Peyer's patch (tissue), 4 donors: ENCODE measurements at places on chromosomes 6 and 20.

- no peak for DNase-seq
Observed at GRCh38 chr20:54219751-54220426, 12.0 kb downstream of the PFDN4 start.

- no peak for DNase-seq
Observed at GRCh38 chr6:162899148-162899547, 171.4 kb downstream of the PACRG start.

GRCh38 chr6:165641672-165642156, 21.3 kb downstream of the PDE10A start:
- DNase-seq, result no peak

GRCh38 chr6:33622456-33623431, 1.6 kb downstream of the ITPR3 start:
- DNase-seq, result peak; percentile 66

GRCh38 chr20:24968278-24968800, 19.3 kb downstream of the CST7 start:
- no peak for DNase-seq

DNA sequence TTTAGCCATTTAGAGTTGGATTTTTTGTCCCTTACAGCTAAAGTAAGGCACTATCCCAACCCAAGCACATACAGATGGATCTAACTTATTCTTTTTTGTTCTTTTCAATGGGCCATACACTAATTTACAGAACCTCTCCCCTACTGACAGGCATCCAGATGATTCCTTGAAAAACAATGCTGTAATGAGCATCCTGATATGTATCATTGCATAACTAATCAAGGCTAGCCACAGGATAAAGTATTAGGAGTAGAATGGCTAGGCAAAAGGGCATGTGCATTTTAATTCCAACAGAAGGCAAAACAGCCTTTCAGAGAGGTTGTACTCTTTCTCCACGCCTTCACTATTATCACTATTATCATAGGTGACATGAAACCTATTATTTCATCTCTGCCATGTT, 54.1 kb downstream of the ELOVL5 start:
- DNase-seq, result no peak

GRCh38 chr6:121651420-121651819, 216.0 kb downstream of the GJA1 start:
- peak; percentile 18 for DNase-seq

- no peak for DNase-seq
Observed at GRCh38 chr20:57417830-57418780, 26.9 kb downstream of the RBM38 start.

DNA sequence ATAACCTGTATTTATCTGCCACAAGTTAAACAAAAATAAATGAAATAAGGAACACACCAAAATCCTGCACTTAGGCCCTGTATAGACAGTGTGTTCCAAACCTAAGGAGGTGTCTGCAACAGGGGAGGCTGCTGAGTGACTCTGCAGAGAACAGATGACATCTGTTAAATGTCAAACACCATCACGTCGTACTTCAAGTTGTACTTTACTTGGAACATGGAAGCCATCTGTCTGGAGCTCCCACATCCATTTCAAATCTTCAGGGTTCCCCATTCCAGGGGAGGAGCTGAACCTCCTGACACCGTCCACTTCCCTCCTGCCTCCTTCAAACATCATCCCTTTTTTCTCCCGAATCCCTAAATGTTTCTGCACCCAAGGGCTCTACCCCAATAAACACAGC, 1.8 kb upstream of the MAP7 start:
- DNase-seq, result no peak

GRCh38 chr6:110567957-110568696, 91.7 kb upstream of the SLC22A16 start:
- DNase-seq, result peak; percentile 29

- DNase-seq, result no peak
Observed at GRCh38 chr6:11778648-11779328, at the start of gene ADTRP. Gene ADTRP, minus strand, starts transcription at chr6:11778803. Its CDS starts 44 bp downstream, at chr6:11778759.

GRCh38 chr6:147941143-147941542, 401.5 kb upstream of the SASH1 start:
- no peak for DNase-seq

DNA sequence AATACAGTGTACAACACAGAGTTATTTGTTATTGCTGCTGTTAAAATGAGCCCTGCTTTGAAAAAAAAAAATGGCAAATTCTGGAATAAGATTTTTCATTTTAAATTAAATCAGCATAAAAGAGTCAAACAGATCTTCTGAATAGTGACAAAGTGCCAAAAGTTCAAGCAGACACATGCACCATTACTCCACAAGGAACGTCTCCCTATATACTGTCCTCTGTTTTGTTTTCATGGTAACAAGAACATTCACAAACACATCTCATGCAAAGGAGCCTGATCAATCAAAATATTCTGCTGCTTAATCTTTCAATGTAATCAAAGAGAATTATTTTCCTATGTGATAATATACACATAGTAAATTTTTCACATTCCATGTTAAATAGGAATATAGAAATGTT, 2.7 kb downstream of the HIVEP2 start:
- DNase-seq, result no peak

GRCh38 chr6:85576476-85576875, 17.2 kb downstream of the SNX14 start:
- DNase-seq, result no peak

DNA sequence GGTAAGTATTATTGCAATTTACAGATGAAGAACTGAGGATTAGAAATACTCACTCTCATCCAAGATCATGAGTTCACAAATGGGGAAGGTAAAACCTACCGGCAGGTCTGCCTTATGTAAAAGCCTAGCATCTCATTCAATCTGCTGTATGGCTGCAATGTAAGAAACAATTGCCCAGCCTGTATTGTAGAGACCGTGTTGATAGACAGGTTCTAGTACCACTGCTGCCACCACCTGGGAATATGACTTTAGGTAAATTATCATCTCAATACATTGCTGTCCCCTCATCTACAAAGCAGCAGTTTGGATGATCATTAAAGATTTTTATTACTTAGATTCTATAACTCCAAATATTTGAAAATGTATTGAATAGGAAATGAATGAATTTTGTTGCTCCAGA, 23.3 kb upstream of the ARHGAP18 start:
- no peak for DNase-seq

GRCh38 chr20:53517146-53517545, 76.5 kb downstream of the ZNF217 start:
- DNase-seq, result no peak

GRCh38 chr6:16947375-16948015, 154.4 kb upstream of the STMND1 start:
- no peak for DNase-seq

DNA sequence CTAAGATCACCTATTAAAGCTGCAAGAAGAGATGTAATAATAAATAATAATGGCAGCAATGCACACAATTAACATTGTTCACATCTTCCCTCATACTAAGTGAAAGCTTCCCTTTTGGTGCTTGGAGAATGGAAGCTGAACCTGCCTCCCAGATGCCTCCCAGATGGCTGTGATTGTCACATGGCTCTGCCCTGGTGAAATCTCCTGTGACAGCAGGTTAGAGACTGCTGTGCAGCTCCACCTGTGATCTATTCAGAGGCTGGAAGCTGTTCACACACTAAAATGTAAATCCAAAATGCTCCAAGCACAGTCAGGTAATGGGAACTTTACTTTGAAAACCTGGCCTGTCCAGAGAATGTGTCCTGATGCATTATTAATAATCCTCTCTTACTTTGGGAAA, 41.7 kb upstream of the RGS17 start:
- no peak for DNase-seq

- DNase-seq, result no peak
Observed at GRCh38 chr6:2949121-2949520, 22.2 kb downstream of the SERPINB6 start.

DNA sequence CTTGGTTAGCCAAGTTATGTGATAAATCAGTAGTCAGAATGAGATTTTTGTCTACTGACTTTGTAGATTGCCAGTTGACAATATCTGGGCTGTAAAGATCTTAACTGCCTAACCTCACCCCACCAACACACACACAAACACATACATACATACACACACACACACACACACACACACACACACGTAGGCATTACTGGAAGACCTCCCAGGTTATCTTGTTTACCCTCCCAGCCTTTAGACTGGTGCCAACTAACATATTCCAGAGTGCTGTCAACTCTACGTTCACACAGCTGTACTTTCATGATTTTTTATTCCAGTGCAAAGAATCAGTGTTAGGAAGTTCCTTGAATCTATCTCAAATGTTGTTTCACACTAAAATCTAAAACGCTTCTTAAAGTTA, 38.9 kb downstream of the BMP5 start:
- DNase-seq, result no peak

- DNase-seq, result no peak
Observed at GRCh38 chr20:11453430-11453829, 464.3 kb upstream of the BTBD3 start.

GRCh38 chr6:36739947-36740817, 42.6 kb downstream of the RAB44 start:
- DNase-seq, result no peak

GRCh38 chr6:39389484-39389767, 66.9 kb upstream of the KCNK16 start:
- DNase-seq, result no peak

GRCh38 chr6:118546164-118546879, 1.8 kb upstream of the PLN start:
- no peak for DNase-seq

- DNase-seq, result peak; percentile 21
Observed at GRCh38 chr20:45138561-45139300, 14.5 kb upstream of the WFDC12 start.

DNA sequence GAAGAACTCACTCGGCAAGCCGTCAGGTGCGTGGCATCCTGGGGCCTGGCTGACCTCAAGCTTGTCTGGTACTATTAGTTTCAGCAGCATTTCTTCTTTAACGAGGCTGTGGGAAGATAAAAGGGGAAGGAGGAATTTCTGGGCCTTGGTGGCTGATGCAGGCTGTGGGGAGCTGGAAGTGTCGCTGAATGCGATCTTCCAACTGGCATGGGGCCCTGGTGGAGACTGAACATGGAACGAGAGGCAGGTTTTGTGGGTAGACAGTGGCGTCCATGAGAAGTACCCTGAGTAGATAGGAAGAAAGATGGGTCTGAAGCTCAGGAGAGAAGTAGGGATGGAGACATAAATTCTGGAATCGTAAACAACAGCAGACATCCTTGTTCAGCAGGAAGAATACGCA, 23.9 kb downstream of the ERMARD start:
- DNase-seq, result no peak

DNA sequence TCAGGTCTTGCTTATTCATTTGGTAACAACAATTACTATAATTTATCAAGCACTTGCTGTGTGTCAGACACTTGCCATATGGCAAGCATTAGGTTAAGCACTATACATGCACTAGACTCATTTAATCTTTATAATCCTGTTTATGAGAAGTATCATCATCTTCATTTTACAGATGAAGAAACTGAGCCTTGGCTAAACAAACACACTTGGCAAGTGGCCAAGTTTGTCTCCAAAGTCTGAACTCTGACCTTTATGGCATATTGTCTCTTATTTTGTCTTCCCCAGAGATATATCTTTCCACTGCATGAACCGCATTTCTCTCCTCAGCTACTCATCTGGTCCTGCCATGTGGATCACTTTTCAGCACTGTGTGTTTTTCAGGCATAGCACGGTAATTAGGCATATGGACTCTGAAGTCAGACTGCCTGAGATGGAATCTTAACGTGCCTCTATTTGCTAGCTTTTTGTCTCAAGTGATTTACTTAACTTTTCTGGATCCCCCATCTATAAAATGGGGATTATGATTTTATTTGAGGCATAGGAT, 4.7 kb downstream of the ADGRF5 start:
- DNase-seq, result no peak

GRCh38 chr6:53696341-53696740, 30.8 kb upstream of the KLHL31 start:
- no peak for DNase-seq
